Stimulated activated CD8-positive, alpha-beta memory T cell treated with anti-CD3 and anti-CD28 coated beads, Interleukin-15, amount 100 ng/mL, for 24 hours (primary cell): ENCODE measurements at places on chromosomes 4 and X.

DNA sequence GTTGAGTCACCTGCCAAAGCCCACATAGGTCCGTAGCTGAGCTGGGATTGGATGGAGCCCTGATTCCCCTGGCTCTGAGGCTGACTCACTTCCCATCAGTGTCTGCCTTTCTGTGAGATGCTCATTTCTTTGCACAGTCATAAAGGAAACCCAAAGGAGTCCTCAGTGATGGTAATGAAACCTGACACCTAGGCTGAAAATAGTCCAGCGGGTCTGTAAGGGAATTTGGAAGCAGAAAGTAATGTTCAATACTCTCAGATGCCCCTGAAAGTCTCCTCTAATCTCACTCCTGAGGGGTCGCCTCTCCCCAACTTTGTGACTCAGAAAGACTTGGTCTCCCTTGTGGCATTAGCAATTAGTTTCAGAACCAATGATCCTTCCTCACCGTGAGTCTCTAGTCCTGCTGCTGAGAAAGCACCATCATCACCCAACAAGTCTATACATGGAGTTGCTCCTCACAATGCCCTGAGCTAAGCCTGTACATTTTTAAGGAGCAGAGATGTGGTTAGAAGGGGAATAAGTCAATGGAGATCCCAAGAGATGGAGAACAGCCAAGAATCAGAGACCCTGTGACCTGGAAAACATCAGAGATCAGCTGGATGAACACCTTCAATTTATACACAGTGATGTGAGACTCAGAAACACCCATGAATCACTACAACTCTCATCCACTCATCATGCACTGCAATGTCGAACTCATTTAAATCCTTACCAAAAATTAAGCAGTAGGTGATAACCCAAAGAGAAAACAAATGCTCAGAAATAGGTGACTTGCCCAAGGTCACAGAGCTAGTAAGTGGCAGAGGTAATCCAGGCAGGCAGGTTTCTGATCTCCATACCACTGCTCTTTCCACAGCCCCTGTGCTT lies 219.0 kb upstream of the CPEB2 start:
- no peak for DNase-seq

- no peak for DNase-seq
These were observed 76.4 kb downstream of the JAKMIP1 start for GRCh38 chr4:6123976-6124375.

GRCh38 chr4:183411291-183411861 lies 33.1 kb upstream of the CDKN2AIP start:
- DNase-seq: no peak

DNA sequence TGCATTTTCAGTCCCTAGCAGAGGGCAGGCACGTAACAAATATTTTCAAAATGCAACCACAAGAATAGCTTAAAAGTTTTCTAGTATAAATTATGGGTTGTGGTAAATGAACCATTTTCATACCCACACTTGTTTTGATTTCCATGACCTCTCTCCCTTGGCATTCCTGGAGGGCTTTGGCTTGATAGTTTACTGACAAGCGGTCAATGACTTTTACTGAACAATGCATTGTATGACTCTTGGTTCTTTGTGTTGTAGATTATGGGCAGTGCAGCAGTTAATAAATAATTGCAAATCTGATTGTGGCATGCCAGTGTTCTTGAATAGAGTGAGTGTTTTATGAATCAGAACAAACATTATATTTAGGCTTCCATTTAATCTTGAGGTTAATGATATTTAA lies 285.2 kb upstream of the ARX start:
- no peak for DNase-seq

DNA sequence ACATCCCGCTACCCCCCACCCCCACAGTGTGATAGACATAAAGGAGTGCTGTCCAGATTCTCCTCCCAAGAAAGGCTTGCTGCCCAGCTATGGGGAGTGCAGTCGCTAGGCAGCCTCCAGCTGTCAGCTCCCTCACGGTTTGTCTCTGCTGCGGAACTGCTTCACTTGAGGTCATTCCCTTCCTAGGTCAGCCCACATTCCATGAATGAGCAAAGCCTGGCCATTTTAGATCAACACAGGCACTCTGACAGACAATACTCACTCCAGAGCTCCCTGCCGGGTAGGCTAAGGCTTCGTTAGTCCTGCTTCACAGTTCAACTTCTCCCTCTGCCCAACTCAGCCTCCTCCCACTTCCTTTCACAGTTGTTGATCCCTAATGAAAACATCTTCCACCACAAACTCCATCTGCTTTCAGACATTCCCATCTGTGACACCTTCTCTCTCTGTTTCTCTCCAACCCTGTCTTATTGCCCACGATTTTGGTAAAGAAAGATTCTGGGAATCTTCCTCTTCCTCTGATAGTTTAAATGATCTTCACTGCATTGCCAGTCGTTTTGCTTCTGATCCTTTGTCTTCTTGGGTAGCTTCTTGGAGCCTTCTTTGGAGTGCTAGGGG lies 318.9 kb upstream of the F9 start:
- DNase-seq: no peak

DNA sequence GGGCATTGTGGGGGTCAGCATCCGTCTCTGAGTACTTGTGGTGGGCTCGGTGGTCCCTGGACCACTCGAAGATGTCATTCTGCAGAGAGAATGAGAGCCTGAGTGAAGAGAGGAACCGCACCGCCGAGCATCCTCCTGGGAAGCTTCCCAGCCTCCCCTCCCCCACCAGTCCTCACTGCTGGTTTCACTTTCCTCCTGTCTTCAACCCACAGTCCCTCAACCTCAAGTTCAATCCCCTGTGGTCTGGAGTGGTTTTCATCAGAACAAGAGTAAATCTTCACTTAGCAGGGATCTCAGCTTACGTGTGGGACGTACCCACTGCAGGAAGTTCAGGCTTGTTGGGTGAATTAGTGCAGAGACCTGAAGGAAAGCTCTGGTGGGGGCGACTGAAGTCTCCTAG lies 117.8 kb downstream of the SCD5 start:
- no peak for DNase-seq

DNA sequence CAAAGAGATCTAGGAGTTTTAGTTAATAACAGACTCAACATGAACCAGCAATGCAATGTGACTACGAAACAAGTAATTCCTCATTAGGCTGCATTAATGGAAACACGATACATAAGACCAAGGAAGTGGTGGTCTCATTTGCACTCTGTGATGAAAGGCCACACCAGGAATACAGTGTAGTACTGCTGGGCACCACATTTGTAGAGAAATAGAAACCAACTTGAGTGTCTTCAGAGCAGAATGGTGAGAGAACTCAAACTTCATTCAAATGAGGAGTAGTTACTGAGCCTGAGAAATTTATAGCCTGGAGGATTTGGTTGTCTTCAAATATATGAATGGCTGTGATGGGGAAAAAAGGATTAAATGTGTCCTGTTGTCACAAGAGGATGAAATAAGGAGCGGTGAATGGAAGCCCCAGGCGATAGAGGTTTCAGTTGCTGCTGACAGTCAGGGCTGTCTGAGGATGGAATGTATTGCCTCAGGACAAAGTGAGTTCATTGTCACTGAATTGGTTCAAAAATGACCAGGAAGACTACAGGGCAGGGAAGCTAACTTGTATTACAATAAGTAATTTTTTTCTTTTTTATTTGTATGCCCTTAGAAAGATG lies 50.9 kb downstream of the NFKB1 start:
- DNase-seq: no peak

- no peak for DNase-seq
These were observed 16.9 kb downstream of the AWAT2 start for GRCh38 chrX:70032792-70033191.

DNA sequence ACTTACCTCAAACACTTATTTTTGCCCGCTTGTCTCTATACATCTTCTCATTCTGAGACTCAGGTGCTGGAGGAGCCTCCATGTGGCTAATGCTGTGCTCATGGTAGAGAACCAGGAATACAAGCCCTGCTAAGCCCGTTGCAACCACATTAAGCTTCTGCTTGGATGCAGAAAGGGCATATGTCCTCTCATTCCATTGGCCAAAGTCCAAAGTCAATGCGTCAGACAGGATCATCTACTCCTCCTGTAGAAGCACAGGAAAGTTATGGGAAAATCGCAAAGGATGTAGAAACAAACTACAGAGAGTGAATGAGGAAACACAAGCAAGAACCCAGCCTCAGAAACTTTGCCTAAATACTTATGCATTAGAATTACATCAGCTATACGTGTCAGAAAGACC lies 124.5 kb upstream of the AGA start:
- DNase-seq: no peak

DNA sequence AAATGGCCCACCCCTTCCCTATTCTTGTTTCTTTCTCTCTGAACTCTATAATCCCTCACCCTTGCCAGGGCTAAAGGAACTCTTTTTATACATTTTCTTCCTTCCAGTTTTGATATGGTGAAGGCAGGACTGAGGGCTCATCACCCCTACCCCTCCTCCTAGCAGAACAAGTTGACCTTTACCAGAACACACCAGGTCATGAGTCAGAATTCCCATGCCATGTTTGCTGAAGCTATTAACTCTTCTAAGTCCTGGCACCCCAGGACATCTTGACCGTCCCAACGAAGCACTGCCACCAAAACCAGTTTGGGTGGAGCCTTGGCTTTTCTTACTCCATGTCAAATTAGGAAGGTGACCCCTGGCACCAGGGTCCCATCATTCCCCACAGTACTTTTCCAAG lies 57.5 kb upstream of the DYNLT3 start:
- DNase-seq: no peak

- DNase-seq: no peak
These were observed 39.5 kb upstream of the MAP3K15 start for GRCh38 chrX:19554786-19555185.

DNA sequence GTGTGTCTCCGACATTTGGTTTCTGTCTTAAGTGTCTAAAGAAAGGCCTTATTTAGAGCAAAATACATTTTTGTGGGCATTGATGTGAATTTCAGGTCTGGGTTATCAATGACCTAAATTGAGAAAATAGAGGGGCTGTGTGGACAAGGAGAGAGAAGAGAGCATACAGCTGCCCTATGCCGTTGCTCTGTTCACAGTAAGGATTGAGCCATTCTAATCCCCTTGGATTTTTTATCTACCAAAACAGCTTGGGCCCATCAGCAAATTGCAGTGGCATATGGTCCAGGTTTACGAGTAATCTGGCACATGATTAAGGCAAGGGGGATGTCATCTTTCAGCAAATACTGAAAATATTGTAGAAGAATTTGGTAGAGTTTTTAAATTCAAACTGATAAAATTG lies 210.2 kb downstream of the ANTXR2 start:
- DNase-seq: no peak

- no peak for DNase-seq
These were observed 13.8 kb downstream of the CLDN34 start for GRCh38 chrX:9980927-9981326.

GRCh38 chrX:145818186-145819113 lies 821 bp downstream of the SLITRK2 start:
- DNase-seq: no peak

DNA sequence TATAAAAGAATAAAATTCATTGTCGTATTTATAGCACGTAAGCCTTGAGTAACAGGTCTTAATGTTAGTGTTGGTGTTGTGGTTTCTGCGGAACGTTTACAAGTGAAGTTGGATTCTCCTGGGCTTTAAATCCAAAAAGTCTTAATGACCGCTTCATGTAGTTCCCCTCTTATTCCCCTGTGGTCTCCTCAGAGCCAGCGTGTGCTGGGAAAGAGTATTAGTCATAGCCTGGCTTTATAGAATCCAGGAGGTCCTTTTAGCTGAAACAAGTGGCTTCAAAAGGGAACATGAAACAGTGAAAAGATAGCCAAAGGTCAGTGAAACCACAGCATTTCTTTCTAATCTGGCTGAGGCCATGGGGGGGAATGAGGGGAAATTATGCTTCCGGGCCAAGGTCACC lies 79.1 kb downstream of the CLCN4 start:
- DNase-seq: no peak

DNA sequence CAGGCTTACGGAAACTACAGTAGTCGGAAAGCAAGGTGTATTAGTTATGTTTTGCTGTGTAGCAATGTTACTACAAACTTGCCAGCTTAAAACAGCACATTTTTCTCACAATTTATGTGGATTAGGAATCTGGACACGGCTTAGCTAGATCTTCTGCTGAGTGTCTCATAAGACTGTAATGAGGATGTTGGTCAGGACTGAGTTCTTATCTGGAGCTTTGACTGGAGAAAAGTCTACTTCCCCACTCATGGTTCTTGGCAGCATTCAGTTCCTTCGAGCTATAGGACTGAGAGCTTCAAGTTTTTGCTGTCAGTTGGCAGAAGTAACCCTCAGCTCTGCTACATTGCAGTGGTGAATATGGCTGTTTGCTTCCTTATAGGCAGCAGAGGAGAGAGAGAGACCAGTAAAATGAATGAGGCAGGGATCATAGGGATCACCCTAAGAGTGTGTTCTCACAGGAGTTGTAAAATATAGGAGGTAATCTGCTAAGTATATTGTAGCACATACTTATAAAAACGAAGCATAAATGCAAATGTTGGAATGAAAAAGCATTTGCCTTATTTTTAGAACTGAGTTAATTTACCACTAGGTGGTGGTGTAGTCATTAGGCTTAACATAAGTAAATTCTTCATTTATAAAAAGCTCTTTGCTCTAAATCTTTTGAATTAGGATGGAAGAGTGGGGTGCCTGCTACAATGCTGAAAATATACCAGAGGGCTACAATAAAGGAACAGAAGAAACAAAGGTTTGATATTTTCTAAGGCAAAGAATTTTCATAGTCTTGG lies 38.6 kb downstream of the ALG13 start:
- DNase-seq: no peak

GRCh38 chr4:7752649-7753048 lies 187.0 kb downstream of the AFAP1 start:
- no peak for DNase-seq

GRCh38 chrX:152635941-152636340 lies 1.8 kb upstream of the GABRQ start:
- no peak for DNase-seq

DNA sequence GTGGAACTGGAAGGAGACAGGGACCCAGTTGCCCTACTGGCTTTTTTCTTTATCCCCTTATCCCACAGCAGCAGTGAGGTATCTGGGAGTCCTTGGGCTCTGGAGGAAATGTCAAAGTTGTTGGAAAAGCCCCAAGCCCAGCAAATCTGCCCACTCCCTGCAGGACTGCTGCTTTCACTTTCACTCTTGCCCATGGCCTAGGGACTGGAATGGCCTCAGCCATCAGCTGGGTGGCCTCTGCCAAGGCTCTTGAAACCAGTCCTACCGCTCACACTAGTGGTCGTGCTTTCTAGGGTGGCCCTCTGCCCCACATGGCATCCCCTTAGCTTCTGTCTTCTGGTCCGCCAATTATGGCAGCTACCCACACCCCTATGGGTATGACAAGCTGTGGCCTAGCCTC lies 9.7 kb upstream of the RHOXF1 start:
- no peak for DNase-seq
